ENCODE measurements at places on chromosomes 6 and 20. TPM values are rescaled to one million over a fixed set of nuclear protein-coding genes. Genes with fewer than 3 reads are reported as not detected.

Gene LY6G6C
- polyA plus RNA-seq = 0.19 TPM

Gene MYT1
- 0.09 TPM for polyA plus RNA-seq

Gene PPP1R14C
- polyA plus RNA-seq = 61.4 TPM

Gene TRIM15
- polyA plus RNA-seq = not detected

DNA sequence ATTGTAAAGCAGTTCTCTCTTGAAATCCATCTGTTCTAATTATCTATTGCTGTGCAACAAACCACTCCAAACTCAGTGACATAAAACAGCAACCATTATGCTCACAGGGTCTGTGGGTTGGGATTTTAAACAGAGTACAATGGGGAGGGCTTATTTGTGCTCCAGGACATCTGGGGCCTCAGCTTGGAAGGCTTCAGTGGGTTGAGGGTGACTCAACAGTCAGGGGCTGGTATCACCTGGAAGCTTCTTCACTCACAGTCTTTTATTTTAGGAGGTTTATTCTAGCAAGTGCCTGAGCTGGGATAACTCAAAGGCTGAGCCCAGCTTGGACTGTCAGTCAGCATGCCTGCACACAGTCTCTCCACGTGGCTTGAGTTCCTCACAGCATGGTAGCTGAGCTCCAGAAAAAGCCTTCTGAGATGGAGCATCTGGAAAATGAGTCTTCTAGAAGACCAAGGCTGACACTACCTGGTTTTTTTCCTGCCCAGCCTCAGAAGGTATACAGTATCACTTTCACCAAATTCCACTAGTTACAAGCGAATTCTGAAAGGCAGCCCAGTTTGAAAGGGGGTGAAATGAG, 234.6 kb upstream of the ID4 start:
- DNase-seq = no peak

DNA sequence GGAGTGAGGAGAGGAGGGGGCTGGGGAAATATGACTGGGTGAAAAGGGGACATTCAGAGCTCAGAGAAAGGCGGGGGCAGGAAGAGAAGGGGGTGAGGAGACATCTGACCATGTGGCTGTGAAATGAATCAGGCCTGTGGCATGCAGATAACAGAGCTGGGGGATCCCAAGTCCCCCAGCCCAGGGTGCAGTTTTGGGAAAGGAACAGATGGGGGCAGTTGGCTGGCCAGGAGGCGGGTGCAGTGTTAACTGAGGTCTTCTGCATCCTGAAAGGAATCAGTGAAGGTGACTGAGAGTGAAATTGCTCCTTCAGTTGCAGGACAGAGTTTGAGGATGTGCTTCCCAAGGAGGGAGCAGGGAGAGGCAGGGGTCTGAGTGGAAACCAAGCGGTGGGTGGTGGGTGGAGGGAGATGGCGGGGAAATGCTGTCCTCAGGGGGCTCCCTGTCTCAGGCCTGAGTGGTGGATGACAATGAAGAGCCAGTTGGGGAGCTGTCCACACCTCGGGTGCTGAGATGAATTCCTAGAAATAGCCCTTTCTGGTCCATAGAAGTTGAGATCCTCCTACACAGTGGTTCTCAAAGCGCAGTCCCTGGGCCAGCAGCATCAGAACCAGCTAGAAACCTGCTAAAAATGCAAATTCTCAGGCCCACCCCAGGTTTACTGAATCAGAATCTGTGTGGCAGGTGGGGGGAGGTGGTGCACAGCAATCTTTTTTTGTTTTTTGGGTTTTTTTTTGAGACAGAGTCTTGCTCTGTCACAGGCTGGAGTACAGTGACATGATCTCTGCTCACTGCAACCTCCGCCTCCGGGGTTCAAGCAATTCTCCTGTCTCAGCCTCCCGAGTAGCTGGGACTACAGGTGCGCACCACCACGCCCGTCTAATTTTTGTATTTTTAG, 26.0 kb upstream of the CCDC167 start:
- peak; percentile 39 for DNase-seq

GRCh38 chr20:7656687-7657467, 283.4 kb downstream of the HAO1 start:
- DNase-seq = no peak

DNA sequence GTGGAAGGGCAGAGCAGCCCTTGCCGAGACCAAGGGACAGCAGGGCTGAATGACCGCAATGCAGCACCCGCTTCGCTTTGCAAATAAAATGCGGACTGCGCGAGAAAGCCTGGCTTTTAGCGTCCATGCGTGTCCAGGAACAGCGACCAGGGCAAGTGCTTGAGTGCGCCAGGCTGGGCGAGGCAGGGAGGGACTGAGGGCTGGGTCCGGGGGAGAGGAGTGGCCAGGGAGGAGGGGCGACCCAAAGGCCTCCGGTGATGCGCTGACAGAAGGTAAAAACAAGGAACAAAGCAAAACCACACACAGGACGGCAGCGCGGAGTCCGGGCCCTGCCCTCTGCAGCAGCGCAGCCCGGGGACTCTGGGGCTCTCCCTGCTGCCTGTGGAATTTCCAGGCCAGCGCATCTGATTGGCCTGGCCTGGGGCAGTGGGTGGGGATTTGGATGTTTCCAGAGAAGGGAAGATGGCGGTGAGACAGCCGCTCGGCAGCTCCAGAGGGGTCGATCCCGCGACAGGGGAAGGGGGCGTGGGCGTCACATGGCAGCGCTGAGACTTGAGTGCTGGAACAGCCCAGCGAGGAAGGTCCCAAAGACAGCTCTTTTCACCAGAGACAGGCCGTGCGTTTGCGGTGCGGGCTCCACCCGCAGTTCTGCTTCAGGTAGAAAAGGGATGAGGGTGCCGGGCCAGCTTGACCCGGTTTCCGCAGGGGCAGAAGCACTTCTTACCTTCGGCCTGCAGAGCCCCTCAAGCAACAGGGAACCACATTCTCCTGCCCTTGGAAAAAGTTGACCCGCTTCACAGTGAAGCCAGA, 51.8 kb downstream of the SSR1 start:
- DNase-seq = peak; percentile 88

DNA sequence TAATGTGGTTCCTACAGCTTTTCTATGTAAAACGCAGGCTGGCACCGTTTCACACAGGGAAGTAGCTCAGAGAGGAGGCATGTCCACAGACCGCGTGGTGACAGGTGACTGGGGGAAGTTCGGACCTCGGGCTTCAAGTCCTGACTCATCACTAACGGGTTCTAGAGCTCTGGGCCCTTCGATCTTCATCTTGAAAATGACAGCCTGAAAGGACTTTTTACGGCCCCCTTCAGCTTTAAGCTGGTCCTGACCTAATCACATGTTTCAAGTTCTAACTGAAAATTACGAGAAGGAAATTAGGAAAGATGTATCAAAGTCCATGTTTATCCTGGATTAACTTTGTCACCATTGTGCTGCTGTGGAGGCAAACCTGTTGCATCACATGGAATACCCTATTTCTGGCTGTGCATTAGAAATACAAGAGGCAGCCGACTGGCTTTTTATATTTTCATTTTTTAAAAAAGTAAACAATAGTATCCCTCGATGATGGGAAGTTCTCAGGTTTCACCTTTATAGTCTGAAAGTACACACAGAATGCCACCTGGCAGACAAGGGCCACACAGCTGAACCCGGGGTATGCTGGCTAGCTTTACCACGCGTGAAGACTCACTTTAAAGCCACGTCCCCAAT, 2.0 kb downstream of the MAN1A1 start:
- peak; percentile 33 for DNase-seq

- DNase-seq = peak; percentile 47
These were observed 15.9 kb downstream of the AGPAT4 start for GRCh38 chr6:161257793-161258457.

- no peak for DNase-seq
These were observed 21.3 kb downstream of the CD40 start for GRCh38 chr20:46139266-46139889.

Gene CHD6
- polyA plus RNA-seq = 16.8 TPM

DNA sequence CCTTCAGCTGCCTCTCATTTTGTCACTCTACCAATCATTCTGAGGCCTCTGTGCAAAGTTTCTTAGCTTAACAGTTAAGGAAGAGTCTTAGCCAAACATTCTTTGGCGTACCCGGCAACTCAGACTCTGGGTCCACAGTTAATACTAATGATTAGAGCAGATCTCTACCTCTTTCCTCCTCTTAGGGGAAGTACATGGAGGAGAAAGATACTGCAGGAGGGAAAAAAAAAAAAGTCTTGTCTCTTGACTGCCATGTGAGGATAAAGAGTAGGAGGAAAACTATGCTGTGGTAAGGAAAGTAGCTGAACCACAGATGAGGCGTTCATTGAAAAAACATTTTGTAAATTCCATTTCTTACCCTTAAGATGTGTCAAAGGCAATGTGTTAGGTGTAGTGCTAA, 44.0 kb upstream of the MARCKS start:
- peak; percentile 45 for DNase-seq

DNA sequence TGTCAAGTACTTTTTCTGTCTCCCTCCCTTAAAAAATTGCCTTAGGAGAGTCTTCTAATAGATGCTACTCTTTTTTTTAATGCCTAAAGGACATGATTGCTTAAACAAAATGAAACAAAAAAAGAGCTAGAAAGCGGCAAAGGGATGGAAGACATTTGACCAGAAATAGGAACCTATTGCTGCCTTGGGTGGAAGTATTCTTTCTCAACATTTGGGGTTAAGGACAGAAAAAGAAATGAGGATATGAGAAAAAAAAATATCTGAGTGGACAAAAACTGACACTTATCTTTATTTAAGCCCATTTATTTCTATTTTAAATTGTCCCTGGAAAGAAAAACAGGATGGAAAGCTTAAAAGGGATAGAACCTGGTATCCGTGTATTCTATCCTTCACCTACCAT, 664.9 kb upstream of the CITED2 start:
- DNase-seq = no peak

DNA sequence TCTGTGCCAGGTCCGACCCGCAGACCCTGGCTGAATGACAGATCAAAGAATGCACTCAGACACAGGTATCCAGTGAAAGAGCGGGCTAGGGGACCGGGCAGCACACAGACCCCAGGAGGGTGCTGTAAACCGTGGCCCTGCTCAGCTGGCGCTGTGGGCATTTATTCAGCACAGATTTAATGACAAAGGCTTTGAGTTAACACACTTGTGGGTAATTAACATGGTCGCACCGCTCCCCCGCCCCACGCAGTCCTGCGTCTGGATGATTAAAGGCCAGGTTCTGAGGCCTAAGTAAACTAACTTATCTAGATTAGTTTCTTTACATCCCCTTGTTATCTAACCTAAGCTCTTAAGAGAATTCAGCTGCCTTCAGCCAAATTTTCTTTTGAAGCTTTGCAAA, 3.5 kb downstream of the MAK start:
- no peak for DNase-seq

Gene MEI4
- 0.08 TPM for polyA plus RNA-seq

DNA sequence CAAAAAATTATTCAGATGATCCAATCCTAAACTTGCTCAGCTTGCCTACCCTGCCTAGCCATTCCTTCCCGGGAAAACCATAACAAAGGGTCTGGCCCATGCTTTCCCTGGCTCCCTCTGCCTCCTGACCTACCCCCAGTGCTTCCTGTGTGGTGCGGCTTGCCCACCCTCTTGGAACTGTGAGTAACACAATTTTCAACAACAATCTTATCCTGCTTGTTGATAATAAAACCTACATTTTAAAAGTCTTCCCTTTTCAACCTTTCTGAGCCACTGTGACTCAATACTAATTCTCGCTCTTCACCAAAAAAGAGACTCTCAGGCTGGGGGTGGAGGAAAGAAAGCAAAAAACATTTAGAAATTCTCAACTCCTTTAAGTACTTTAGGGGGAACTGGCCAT, 18.0 kb downstream of the EXOC2 start:
- DNase-seq = no peak

- no peak for DNase-seq
These were observed 94.7 kb downstream of the HUS1B start for GRCh38 chr6:562052-562676.

Gene AVP
- not detected for polyA plus RNA-seq

Gene GTSF1L
- polyA plus RNA-seq = not detected

DNA sequence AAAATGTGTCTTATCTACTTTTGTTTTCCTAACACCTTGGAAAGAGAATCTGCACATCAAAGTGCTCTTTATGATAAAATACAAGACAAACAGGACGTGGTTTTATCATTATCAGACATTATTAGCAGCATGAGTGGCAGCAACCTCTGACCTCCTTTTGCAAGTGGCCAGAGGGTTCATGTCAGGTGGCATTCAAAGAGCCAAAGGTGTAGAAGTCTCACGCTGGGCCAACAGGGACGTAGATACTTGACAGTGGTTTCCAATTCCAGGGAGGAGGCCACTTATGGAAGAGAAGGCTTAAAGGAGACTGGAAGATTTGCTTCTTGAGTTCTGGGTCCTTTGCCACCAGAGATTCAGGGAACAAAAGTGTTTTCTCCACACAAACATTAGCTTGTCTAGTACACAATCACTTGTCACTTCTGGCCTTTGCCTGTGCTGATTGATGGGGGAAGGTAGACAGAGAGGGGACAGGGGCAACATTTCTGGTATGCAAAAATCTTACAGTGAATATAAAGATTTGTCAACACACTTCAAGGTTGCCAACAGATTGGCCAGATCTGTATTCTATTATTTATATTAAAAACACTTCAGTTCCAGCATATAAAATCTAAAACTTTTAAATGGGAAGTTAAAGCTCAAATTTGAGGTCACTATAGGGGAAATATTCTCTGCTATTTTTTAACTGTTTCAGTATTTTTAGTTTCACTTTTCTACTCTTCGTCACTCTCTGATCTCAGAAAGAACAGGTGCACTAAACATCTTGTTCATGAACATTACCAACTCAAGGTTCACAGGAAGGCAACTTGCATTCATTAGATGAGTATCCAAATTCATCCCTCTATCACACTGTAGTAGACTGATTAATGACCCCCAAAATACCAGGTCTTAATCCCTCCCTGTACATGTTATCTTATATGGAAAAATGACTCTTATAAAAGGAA, 52.1 kb upstream of the FBXO30 start:
- no peak for DNase-seq

- peak; percentile 37 for DNase-seq
These were observed 1.2 kb downstream of the RNF217 start for GRCh38 chr6:124963416-124963785.

Gene RTEL1
- 11.2 TPM for polyA plus RNA-seq

DNA sequence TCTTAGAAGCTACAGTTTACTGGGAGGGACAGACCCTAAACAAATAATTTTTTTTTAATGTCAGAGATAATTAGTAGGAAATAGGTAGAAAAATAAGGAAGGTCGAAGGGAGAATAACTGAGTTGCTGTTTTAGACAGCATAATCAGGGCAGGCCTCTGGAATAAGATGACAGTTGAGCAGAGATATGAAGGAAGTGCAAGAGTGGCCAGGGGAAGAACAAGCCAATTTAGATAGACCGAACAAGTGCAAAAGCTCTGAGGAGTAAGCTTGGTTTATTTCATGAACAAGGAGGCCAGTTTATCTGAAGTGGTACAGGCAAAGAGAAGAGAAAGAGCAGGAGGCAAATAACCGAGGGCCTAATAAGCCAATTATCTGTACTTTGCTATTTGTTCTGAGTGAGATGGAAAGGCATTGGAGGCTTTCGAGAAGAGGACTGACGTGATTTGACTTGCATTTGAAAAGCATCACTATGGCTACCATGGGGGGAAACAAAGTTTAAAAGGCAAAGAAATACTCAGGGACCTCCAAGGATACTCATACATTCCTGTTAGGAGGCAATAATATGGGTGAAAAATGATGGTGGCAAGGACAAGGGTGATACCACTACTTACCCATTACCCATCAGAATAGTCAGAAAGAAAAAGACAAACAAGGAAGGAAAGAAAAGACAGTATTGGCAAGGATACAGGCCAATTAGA, 19.7 kb downstream of the PROCR start:
- DNase-seq = no peak
